ENCODE measurements at places on chromosomes 11 and 22.

GRCh38 chr22:32474635-32475467 is at the start of gene FBXO7:
FBXO7 (plus strand) TSS chr22:32474811; CDS start chr22:32475003, 192 bp downstream.
- peak; percentile 92 for DNase-seq

DNA sequence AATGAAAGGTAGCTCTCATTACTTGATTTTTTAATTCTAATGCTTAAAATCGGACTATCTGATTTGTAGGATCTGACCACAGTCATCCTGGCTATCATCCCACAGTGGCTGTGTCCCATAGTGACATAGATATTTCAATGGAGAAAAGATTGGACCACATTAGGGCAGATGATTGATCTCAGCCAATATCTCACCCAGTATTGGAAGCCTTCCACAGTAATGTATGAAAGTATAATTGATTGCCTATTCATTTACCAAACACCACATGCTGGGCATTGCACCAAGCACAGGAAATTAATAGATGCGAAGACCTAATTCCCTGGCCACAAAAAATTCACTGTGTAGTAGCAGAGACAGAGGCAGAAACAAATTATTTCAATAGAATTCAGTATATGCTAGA is 37.6 kb downstream of the FZD4 start:
- DNase-seq, result no peak

DNA sequence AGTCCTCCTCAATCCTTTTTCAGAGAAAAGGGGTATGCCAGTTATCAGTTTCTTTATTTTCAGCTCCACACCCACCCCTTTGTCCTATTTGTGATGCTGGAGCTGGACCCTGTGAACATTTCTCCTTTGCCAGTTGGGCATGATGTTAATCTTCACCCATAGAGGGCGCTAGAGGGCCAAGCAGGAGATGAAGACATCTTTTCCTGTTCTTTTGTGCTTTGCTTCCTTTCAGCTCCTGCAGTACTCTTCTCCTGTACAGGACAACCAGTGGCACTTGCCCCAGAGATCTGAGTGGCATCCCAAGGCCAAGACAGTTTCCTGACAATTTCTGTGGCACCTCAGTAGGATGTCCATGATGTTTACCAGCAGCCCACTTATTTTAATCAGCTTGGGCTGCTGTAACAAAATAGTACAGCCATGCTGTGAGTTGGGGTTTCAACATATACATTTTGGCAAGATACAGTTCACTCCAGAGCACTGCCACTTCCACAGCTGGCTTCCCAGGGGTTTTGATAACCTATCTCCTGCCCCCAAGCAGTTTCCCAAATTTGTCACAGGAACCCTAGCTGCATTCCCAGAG is 4.6 kb downstream of the SAA2 start:
- peak; percentile 42 for DNase-seq

DNA sequence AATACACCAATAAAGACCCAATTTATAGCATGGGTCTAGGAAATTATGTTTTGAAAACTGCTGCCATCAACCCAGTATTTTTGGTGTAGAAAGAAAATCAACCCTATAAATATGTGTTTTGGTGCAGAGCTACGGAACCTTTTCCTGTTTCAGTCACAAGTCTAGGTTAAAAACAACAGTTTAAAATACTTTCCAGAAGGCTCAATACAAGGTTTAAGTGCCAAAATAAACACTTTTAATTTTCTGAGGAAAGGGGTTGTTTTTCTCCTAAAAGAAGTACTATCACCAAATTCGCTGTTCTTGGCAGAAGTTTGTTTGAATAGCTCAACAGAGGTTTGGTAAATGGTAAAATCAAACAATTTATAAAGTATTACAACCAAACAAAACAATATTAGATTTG is 201.3 kb downstream of the TMEM135 start:
- DNase-seq, result no peak

DNA sequence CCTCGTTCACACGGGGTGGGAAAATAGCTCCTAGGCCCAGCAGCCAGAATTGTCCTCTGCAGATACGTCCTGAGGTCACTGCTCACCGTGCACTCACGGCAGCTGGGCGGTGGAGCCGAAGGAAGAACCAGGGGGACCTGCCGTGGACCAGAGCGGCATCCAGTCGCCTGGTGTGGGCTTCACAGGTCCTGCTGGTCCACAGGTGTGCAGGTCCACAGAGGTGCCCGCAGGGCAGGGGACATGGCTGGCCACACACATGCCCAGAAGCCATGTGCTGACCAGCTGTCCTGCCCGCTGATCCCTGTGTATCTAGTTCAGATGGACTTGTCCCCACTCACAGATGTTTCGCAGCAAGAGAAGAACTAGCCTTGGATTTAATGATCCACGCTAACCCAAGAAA is 10.6 kb upstream of the PKP3 start:
- no peak for DNase-seq

DNA sequence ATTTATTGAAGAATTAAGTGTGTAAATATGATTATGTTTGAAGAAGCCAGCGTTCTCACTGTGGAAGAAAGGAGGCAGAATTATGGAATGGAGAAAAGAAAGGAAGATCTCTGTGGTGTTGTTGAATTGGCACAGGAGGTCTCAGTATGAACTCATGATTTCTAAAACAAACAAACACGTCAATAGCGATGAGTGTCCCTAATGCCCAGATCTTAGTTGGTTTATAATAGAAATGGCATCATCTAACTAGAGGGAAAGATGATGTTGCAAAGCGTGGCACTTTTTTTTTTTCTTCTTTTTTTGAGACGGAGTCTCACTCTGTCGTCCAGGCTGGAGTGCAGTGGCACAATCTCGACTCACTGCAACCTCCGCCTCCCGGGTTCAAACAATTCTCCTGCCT is 39.2 kb upstream of the SLN start:
- no peak for DNase-seq

DNA sequence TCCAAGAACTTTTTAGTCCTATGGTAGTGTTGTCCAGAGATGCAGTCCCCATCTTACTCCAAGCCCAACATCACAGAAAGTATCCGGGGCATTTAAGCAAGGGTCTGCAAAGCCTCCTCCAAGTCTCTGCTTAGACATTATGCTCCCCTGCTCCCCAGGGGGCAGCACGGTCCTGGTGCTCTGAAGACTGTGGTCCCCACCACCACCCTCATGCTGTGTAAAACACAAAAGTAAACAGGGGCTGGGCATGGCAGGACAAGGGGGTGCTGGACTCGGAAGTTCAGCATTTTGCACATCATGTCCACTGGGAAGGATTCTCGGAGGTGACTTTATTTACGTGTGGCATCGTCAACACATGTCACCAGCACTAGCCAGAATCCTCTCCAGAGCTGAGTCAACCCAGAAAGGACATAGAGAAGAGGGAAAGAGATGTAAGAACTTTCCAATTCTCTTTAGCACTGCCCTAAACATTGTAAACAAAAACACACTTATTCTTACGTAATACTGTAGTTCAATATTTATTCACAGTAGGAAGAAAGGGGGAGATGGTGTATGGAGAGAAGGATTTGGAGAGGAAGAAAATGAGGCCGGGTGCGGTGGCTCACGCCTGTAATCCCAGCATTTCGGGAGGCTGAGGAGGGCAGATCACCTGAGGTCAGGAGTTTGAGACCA is 37.7 kb downstream of the TCIRG1 start:
- DNase-seq, result no peak

DNA sequence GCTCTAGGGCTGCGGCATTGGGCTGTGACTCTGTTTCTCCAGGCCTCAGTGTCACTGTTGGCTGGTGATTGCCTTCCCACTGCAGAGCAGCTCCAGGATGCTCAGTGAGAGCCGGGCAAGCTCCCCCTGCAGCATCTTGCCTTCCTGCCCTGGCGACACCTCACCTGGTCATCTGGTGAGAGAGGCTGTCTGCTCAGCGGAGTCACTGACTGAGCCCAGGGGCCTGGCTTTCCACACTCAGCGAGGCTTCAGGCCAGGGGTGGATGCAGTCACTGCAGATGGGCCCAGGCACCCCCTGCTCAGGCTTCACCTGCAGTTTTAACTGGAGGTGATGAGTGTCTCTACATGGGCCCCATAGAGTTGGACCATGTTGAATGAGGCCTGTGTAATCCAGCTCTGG is 136.8 kb downstream of the CACNA1I start:
- no peak for DNase-seq
